ENCODE measurements at places on chromosomes 11 and 22. TPM values are rescaled to one million over a fixed set of nuclear protein-coding genes. Genes with fewer than 3 reads are reported as not detected.

The MICAL2 gene
- 237 TPM for total RNA-seq

The PLEKHA7 gene
- total RNA-seq: 9.5 TPM

The THY1 gene
- 3.5 TPM for total RNA-seq

The YPEL4 gene
- total RNA-seq: not detected

The CALCA gene
- total RNA-seq: not detected

The NDUFS3 gene
- 19.9 TPM for total RNA-seq

The E2F8 gene
- total RNA-seq: 0.96 TPM

The TOLLIP gene
- 63.0 TPM for total RNA-seq

The ZW10 gene
- 12.3 TPM for total RNA-seq

The IL17REL gene
- not detected for total RNA-seq

The EMID1 gene
- total RNA-seq: 0.64 TPM

The OR4D5 gene
- total RNA-seq: not detected

The SLC29A2 gene
- not detected for total RNA-seq

The SHANK3 gene
- 128 TPM for total RNA-seq

The ROBO4 gene
- total RNA-seq: 51.5 TPM

The SLC22A6 gene
- not detected for total RNA-seq

The GAS2 gene
- total RNA-seq: 27.0 TPM

The PRR33 gene
- not detected for total RNA-seq
